ENCODE measurements at places on chromosomes 1 and 21.

DNA sequence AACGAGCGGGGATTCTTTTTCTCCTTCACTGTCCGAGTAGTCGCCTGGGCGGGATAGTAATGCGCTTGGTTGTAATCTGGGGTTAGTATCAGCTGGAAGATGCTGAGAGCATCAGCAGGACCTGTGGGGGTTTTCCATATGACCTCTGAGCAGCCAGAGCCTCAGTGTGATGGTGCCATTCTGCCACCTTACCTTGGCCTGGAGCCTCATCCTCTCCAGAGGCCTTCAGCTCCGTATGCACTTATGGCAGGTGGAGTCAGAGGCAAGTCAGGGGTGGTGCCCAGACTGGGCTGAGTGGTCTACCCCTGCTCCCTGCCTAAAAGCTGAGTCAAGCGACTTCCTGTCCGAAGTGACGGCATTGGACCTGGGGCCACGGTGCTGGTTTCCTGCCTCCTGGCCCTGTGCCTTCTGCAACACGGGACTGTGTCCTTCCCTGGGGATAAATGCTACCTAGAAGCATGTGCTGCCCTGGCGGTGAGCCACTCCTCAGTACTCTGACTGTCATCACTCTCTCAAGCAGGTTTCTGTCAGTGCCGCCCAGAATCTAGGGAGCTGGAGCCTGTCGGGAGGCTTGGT is 24.7 kb downstream of the TENT5C start:
- DNase-seq = no peak

DNA sequence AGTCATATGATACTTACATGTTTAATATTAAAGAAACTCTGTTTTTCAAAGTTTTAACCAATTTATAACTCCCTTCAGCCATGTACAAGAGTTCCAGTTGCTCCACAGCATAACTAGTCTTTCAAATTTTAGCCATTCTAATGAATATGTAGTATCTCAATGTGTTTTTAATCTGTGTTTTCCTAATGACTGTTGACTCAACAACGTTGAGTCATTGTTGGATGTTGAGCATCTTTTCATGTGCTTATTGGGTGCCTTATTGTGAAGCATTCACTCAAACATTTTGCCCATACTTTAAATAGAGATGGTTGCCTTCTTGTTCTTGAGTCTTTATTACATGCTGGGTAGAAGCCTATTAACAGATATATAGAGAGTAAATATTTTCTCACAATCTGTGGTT is 240.2 kb upstream of the LYPLAL1 start:
- DNase-seq = no peak

DNA sequence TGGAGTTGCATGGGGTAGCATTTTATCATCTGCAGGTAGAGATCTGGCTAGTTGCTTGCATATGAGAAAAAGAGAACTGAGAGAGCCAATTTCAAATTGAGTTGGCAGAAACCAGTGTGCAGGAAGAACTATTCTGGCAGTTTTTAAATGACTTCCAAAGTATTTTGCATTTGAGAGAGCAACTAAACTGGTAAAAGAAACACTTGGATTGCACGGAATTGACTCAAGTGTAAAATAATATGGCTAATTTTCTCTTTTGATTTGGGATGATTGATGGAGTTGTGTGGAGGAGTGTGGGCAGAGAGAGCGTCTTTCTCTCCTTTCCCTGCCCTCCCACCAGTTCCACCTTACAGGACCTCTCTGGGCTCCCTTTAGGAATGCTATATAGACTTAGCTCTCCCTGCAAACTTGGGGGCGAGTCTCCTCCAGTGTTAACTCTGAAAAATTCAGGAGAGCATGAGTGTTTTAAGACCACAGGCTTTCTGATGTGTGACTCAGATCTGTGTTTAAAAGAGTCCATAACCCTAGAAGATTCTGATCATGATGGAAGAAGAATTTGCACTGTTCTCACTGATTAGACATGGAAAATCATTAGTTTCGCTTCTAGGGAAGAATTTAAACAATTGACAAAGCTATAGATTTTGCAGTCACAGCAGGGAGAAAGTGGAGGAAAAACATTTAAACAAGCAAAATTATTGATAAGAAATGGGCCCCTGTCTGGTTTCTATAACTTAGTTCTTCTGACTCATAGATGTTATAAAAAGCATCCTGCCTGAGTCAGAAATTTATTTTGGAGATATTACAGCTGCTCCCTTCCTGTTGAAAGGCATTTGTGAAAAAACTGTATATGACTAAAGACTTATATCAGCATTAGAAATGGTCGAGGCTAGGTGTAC is 24.9 kb upstream of the CTBS start:
- no peak for DNase-seq

DNA sequence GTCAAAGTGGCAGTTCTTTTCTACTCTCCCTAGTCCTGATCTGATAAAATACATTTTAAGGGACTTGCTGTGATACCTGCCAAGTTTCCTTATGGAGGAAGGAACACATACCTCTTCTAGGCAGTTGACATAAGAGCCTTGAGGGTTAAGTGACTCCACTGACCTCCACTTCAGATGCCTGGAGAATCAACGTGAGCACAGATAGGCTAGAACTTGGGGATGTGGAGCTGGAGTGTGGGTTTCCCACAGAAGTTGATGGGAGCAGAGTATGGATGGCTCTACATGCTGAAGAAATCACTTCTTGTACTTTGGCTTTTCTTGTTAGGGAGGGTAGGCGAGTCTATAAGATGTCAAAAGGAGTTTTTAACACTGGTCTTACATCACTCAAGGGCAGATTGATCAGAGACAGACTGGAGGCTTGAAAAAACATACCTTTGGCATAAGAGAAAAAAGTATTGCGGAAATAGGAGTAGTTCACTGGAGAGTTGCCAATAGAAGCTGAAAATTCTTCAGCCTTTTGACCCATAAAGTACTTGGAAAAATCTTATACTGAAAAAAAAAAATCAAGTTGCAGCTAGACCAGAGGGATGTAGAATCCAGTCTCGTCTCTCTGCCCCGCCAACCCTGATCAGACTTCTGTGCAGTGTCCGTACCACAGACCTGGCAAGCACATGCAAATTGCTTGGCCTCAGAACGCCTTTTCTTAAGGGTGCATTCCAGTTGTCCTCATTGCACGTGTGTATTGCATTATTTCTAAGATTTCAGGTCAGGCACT is 5.5 kb downstream of the RHOU start:
- no peak for DNase-seq

DNA sequence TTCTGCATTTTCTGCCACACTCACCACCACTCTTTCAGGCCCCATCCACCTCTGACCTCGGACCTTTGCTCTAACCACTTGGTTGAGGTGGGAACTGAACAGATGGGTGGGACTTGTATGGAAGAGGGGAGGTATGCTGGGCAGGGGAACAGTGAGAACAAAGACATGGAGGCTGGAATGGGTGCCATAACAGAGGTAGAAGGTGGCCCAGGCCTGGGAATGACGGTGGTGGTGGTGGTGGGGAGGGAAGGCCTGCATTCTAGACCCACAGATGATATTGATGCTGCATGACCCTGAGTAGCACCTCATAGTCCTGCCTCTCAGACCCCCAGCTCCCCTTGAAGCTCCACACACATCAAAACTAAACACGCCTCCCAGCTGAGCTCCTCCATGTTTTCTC is 5.2 kb upstream of the CSF3R start:
- DNase-seq = no peak

DNA sequence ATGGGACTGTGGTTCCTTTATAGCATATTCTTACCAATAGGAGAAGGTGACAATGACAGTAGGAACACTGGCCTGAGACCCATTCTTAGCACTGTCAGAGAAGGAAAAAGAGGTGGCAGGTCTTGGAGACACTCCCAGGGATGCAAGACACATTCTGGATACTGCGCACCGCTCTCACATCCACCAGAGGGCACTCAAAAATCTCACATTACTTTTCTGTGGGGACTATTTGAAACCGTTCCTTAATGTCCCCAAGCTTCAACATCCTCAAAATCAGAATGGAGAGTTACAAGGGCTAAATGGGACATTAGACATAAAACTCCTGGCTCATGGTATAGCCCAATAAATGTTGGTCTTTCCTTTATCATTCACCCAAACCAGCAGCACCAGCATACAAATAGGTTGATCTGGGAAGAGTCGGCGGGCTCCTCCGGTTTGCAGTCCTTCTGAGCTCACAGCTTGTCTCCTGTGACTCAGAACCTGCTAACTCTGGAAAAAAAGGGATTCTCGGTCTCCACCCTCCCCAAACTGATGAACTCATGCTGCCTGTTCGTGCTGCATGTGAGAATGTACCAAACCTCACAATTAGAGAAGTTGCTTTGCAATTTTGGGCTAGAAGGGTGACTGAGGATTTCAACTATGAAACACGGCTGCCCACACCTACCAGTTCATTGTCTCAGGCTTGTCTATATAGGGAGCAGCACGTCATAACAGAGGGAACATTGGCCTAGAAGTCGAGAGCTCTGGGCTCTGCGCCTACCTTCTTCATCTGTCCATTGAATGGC is 40.2 kb downstream of the IL12RB2 start:
- DNase-seq = no peak

- peak; percentile 49 for DNase-seq
Observed at GRCh38 chr1:154663471-154664060, 55.6 kb upstream of the ADAR start.

GRCh38 chr1:51829058-51829457 is 49.5 kb downstream of the NRDC start:
- DNase-seq = no peak

- no peak for DNase-seq
Observed at GRCh38 chr1:192512426-192513162, 63.0 kb upstream of the RGS1 start.

- no peak for DNase-seq
Observed at GRCh38 chr1:187275985-187276575, 447.3 kb downstream of the PLA2G4A start.

GRCh38 chr1:22754824-22755223 is 44.2 kb downstream of the EPHB2 start:
- no peak for DNase-seq

- no peak for DNase-seq
Observed at GRCh38 chr1:119587341-119587740, 60.7 kb downstream of the ZNF697 start.

- DNase-seq = no peak
Observed at GRCh38 chr1:226977643-226978431, 37.7 kb downstream of the COQ8A start.

- DNase-seq = no peak
Observed at GRCh38 chr21:43331962-43332828, 94.7 kb downstream of the SIK1 start.

DNA sequence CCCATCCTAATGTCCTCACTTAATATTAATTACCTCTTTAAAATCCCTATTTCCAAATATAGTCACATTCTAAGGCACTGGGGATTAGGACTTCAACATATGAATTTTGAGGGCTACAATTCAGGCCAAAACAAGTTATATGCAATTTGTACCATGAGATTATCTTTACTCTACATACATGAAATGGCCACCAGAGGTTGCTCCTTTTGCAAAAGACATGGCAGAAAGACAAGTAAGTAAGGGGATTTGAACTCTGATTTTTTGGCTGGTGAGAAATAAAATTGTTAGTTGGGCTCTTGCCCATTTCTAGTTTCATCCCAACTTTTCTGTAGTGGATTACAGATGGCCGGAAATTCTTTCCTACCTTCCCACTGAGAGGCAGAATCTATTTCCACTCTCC is 4.8 kb upstream of the ALG6 start:
- DNase-seq = no peak

GRCh38 chr1:85149805-85150204 is 51.0 kb downstream of the SYDE2 start:
- no peak for DNase-seq

DNA sequence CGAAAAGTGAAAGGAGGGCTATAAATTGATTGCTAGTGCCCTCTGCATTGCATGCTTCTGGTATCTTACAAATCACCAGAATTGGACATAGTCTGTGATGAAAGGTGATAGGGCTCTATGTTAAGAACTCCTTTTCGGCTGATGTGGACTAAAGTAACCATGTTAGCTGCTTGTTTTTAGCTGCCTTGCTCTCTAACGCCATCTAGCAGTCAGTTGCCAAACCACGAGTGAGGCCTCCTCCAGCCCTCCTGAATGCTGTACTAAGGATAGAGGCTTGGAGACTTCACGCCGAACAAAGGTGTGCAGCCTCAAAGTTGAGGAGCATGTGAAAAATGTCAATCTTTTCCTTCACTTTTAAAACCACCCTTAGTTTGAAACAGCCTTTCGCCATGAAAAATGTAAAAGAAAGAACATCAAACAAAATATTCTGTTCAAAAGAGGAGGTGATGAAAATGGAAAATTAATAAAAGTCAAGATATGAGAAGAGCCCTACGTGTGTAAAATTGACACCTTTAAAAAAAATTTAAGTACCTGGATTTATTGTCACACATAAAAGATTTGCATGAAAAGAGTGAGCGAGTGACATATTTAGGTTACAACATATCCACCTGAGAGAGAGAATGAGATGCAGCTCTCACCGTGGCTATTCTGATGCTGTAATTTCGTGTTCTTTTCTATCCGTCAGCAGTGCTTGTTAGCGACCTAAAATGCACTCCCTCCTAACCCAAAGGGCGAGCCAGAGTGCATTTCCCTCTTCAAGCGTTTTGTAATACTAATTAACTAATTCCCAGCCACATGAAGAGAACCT is 8.1 kb downstream of the LRRC53 start:
- no peak for DNase-seq

DNA sequence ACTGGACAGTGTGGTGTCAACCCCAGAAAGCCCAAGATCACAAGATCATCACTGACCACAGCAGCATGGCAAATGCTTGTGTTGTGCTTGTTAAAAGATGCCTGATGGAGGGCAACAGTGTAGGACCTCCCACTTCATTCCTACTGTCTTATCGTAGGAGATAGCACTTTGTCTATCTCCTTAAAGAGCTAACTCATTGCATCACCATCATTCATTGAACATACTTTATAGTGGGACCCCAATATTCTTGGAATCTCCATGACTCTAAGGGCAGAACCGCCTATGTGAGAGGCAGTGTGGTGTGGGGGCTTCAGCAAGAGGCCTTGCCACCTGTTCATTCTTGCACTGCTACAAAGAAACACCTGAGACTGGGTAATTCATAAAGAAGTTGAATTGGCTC is 5.0 kb upstream of the SH2D1B start:
- DNase-seq = no peak

DNA sequence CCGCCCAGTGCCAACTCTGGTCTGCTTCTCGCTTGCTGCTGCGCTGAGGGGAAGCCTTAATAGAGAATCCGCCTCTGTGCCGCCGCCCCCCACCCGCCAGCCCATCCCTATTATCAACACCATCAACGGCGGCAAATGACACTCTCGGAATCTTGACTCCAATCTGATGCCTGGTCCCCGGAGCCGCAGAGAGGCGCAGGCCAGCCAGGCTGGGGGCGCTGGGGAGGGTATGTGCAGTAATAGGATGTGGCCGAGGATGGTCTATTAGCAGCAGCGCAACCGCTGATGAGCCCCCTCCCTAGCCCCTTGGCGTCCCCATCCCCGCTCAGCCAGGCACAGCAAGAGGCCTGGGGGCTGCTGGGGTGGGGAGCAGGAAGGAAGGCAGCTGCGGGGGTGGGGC is 15.1 kb upstream of the DMBX1 start:
- no peak for DNase-seq

All from cerebellar nuclear complex (tissue), 1 donor.